ENCODE measurements at places on chromosomes 3 and 15.

DNA sequence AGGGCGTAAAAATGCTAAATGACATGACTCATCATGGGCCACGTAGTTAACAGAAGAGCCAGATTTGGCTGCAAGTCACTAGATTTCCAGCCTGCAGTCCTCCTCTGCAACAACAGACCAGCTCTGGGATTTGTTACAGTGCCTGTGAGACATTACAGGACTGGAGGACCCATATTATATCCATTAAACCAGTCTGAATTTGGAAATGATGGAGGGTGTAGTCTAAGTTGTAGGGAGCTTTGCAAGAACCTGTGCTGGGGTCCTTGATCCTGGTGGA, 10.8 kb downstream of the ZNF774 start:
- no peak for DNase-seq

DNA sequence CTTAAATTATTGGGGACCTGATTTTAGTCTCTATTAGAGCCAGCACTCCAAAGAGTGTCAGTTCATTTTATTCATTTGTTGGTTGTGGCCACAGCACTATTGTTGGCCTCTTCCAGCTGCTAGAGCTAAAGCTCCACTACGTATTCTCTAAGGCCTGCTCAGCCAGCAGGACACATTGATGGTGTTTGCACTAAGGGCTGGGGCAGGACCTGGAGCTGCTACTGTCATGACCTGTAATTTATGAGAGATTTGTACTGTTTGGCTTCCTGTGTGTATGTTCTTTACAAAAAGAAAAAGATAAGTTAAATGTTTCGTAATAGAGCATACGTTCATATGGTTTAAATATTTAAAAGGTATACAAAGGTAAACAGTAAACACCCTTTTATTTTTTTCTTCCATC, 8.1 kb downstream of the GFM1 start:
- DNase-seq, result no peak

- DNase-seq, result no peak
Measured at GRCh38 chr15:89803941-89804800, 10.5 kb downstream of the ANPEP start.

- no peak for DNase-seq
Measured at GRCh38 chr3:178194539-178194938, 341.7 kb upstream of the KCNMB2 start.

DNA sequence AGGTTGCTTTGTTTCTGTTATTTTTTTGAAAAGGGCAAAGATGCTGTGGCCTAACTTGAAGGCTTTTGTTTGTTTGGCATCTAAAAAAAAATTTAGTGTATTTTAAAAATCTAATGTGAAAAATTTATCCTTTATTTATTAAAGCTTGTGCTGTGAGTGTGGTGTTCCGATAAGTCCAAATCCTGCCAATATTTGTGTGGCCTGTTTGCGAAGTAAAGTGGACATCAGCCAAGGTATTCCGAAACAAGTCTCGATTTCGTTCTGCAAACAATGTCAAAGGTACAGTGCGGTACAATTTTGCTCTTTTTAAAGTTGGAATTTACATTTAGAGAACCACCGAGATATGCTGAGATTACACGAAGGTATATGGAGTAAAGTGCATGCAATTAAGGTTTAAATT, 3.7 kb downstream of the NMD3 start:
- no peak for DNase-seq

- no peak for DNase-seq
Measured at GRCh38 chr3:152402695-152403451, 134.1 kb downstream of the MBNL1 start.

- no peak for DNase-seq
Measured at GRCh38 chr15:80730926-80731325, 35.8 kb downstream of the ABHD17C start.

All from stimulated activated CD8-positive, alpha-beta memory T cell treated with anti-CD3 and anti-CD28 coated beads, Interleukin-4, amount 100 ng/mL, for 48 hours (primary cell).